ENCODE measurements at places on chromosomes 12 and 14. TPM values are rescaled to one million over a fixed set of nuclear protein-coding genes. Genes with fewer than 3 reads are reported as not detected.
A peak's percentile ranks its signal among the peaks of the same experiment; 100 is the strongest.

- DNase-seq, result no peak
These were observed 906.4 kb upstream of the TMEM132C start for GRCh38 chr12:127360580-127360979.

DNA sequence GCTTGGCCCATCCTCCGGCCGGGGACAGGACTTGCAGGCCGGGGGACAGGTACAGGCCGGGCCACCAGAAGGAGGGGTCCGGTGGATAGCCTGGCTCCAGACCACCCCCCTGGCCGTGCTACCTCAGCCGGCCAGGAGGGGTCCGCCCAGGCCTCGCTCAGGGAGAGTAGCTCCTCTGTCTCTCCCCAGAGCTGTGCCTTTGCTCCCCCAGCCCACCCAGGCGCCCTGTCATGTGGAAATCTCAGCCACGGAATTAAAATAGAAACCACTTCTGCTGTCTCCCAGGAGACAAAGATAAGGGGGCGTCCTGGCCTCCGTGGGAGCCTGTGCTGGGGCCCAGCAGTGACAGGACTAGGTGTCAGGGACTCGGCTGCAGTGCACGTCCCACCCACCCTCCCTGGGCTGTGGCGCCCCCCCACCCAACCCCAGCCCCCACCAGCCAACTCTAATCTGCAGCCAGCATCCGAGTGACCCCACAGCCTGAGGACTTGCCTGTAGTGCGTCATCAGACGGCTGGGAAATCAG, 3.3 kb upstream of the CRIP2 start:
- no peak for DNase-seq

DNA sequence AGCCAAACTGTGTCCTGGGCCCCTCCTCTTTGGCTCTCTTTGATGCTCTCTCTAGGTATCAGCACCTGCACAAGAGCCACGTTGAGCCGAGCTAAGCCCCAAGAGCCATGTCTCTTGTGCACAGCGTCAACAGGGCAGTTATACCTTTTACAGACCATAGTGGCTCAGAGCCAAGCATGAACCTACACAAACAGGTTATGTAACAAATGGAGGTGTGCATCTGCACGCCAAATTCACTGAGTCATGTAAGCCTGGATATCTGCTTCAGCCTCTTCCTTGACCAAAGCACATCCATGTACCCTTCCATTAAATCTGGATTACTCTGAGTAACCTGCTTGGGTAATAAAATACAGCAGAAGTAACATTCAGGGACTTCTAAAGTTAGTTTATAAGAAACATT, 509.7 kb downstream of the NAV3 start:
- no peak for DNase-seq

Gene GNG2
- 247 TPM for total RNA-seq

Gene REP15
- not detected for total RNA-seq

Gene HCAR1
- 0.08 TPM for total RNA-seq

- no peak for DNase-seq
These were observed 14.9 kb downstream of the ATF7 start for GRCh38 chr12:53611304-53611703.

GRCh38 chr14:101466456-101467180, 94.7 kb upstream of the DIO3 start:
- no peak for DNase-seq

Gene KRT79
- not detected for total RNA-seq

Gene ADAMTS20
- not detected for total RNA-seq

DNA sequence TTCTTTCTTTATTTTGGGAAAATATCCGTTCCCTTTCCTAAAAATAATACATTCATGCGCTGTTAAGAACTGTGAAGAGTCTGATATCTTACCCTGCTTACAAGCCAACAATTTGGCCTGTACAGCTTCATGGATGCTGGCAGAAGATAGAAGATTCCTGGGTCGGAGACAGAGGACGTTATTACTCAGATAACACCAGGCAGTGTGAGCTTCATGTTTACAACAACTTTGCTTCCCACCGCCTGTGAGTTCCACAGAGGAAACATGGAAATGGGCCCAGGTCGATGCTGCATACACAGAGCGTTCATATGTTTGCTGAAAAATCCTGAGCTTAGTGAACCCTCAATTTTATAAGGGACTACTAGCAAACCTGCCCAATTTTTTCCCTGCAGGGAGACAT, 705.6 kb upstream of the SEL1L start:
- DNase-seq, result no peak

DNA sequence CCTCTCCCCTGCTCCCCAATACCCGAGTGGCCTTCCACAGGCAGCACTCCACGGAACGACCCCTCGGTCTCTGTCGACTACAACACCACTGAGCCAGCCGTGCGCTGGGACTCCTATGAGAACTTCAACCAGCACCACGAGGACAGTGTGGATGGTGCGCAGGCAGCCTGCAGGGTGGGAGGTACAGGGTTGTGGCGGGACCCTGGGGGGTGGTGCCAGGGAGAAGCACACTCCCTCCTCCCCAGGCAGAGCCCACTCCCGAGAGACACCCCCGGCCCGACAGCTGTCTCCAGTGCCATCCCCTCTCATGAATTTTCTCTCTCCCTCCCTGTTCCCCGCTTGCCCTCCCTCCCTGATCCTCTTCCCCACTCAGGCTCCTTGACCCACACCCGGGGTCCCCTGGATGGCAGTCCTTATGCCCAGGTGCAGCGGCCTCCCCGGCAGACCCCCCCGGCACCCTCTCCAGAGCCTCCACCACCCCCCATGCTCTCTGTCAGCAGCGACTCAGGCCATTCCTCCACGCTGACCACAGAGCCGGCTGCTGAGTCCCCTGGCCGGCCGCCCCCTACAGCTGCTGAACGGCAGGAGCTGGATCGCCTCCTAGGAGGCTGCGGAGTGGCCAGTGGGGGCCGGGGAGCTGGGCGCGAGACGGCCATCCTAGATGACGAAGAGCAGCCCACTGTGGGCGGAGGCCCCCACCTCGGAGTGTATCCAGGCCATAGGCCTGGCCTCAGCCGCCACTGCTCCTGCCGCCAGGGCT, 9.0 kb downstream of the TNS2 start:
- DNase-seq, result peak; percentile 22

DNA sequence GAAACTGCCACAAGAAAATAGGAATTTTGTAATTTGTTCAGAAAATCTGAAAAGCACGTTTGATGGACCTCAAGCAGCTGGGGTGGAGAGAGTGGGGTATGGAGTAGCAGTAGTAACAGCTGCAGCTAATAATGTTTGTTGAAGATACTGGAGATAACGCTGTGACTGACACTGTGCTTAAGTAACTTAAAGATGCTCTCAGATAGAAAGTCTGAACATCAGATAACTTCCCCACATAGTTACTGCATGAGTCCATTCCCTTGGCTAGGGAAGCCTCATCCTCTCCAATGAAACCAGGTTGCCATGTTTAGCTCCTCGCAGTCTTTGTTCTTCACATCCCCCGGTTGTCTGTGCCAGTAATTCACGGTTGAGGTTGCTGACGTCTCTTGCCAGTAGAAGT, 24.9 kb downstream of the RMST start:
- DNase-seq, result no peak

DNA sequence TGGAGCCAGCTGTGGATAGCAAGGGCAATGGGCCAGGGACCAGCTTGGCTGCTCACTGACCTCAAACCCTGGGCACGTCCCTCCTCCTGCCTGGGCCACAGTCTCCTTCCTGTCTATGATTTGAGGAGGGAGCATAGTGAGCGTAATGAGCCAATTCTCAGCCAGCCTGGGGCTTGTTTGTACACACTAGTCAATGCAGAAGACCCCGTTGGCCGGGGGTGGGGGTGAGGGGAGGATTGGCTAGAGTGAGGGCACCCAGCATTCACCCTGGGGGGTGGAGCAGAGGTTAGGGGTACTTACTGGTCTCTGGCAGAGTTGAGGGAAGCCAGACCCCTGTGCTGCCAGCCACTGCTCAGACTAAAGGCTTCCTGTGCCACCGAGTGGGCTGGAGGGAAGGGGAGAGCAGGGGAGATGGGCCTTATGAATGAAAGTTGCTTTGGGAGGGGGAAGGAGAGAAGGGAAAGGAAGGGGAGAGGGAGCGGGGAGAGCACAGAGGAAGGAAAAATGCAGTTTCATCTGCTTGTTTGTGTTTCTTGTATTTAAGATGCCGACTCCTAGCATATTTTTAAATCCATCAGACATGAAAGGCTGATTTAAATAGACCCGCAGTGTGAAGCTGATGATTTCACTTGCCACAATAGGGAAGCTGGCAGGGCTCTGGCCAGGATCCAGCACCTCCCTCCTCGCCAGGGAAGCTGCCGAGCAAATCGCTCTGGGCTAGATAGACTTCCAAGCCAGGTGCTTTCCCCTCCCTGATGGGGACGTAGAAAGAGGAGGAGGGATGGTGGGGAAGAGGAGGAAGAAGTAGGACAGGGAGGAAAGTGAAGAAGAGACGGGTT, 114.0 kb downstream of the PRMT8 start:
- no peak for DNase-seq

Gene NYNRIN
- 0.34 TPM for total RNA-seq

Gene LRP6
- 0.48 TPM for total RNA-seq

GRCh38 chr12:18084080-18084479, 5.9 kb downstream of the RERGL start:
- DNase-seq, result no peak

- DNase-seq, result no peak
These were observed 396.8 kb downstream of the AEBP2 start for GRCh38 chr12:19836056-19836455.

Gene SUDS3
- 30.0 TPM for total RNA-seq

- no peak for DNase-seq
These were observed 88.5 kb upstream of the ANO4 start for GRCh38 chr12:100706033-100706432.

DNA sequence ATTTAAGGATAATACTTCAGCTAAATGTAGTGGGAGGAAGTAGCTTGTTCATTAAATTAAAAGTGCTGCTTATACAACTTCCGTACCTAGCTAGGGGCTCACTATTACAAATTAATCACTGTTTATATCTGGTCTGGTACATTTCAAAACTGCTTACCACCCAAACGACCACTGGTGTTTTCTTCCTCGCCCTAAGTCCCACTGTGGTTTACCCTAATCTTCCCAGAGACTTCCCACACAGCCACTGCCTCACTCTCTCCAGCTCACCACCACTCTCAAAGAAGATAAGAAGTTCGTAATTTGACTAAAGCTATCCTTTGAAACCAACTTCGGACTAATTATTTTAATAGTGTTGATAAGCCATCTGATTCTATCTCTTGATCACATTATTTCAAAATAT, 62.6 kb downstream of the PLXNC1 start:
- no peak for DNase-seq

Gene TSHR
- total RNA-seq, result 0.39 TPM

Gene CLEC2A
- not detected for total RNA-seq

Gene RD3L
- not detected for total RNA-seq

Gene THAP2
- total RNA-seq, result 5.7 TPM

- peak; percentile 74 for DNase-seq
These were observed 759 bp downstream of the NFYB start for GRCh38 chr12:104137001-104137901.

- DNase-seq, result no peak
These were observed 32.7 kb upstream of the VPS37B start for GRCh38 chr12:122928404-122929147.

- DNase-seq, result no peak
These were observed 384.2 kb upstream of the NOVA1 start for GRCh38 chr14:26982071-26982470.

GRCh38 chr12:79927772-79928474, 7.0 kb downstream of the PPP1R12A start:
- DNase-seq, result no peak

DNA sequence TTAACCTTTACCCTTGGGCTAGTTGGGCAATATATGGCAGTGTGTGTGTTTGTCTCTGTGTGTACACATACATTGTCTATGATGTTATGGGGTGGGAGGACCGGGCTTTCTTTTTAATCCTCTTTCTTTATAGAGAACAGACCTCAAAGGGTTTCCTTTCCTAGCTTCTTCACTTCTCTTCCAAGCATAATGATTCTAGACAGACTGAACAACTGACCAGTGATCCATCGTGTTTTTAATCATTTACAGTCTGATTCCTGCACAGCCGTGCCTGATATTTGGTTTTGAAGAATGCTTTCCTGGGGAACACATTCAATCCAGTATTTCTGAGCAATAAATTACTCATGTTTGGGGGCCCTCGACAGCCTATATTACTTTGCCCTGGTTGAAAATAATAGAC, 481.1 kb upstream of the DCN start:
- no peak for DNase-seq

DNA sequence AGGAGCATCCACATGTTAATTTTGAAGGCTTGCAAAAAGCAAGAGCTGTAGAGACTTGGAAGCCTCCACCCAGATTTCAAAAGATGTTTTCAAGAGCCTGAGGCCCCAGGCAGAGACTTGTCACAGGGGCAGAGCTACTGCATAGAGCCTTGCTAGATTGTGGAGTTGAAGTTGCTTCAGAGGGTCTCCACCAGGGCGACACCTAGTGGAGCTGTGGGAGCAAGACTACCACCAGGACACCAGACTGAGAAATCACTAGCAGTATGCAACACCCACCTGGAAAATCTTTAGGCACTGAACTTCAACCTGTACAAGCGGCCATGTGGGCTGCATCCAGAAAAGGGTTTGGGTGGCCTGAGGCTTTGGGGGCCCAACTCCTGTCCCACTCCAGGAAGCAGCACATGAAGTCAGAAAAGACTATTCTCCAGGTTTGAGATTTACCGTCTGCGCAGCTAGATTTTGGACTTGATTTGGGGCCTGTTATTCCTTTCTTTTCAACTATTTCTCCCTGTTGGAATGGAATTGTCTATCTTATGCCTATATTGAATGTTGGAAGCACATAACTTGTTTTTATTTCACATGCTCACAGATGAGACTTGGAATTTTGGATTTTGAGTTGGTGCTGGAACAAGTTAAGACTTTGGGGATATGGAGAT, 508.6 kb downstream of the FLRT2 start:
- DNase-seq, result peak; percentile 41

Measured in activated naive CD8-positive, alpha-beta T cell treated with anti-CD3 and anti-CD28 coated beads, Interleukin-2, amount 10 ng/mL, durations not matched to agents 7 days and 5 days (primary cell).